ENCODE measurements at places on chromosomes 4 and X.

DNA sequence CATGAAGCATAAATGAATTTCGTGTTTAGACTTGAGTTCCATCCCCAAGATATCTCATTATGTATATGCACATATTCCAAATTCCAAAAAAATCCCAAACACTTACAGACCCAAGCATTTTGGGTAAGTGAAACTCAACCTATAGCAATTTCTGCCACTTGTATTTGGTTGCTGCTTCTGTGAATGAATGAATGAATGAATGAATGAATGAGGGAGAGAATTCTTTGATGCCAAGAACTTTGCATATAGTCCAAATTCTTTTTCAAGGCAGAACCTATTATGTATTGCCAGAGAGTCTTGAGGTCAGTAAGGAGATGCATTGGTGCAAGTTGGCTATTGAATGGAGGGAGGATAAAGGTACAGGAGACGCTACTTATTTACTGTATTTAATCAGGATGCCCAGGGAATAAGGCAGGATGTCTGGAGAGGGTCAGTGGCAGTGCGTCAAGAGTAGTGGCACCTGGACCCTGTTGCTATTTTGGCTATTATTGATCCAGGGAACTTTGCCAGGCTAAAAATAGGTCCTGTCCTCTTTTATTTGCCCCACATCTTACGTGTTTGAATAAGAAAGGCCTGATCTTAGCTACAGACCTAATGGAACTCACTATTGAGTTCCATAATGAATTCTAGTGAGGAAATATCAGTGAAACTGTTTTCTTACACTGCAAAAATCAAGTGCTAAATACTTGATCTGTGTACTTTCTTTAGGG lies 33.9 kb downstream of the ANAPC4 start:
- no peak for DNase-seq

DNA sequence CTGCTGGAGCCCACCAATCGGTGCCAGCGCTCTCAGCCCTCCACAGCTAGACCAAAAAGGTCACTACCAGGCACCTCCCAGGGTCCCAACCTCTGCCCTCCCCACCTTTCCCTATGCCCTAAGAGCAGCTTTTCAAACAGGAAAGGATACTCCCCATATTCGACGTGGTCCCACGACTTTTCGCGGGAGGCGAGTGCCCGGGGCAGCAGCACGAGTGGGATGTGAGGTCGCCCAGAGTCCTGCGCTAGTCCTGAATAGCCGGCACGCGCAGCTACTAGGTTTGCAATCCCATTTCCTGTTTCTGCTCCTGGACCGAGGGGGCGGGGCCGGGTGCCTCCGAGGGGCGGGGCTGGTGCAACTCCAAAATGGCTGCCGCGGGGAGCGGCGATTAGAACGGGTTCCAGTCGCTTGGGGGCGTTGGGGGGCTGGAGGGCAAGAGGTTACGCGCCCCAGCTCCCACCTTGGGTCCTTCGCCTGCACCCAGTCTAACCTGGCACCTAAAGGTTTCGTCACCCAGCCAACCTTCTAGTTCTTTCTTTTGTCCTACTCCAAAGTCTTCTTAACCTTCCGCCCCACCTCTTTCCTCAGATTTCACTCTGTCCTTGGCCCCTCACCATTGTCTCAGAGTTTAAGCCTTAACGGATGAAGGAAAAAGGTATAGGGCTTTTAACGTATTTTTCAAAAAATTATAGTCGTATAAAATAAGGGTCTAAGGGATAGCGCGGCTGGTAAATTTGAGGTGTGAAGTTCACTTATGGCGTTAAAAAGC lies 85.0 kb upstream of the TENT5D start:
- DNase-seq, result no peak

DNA sequence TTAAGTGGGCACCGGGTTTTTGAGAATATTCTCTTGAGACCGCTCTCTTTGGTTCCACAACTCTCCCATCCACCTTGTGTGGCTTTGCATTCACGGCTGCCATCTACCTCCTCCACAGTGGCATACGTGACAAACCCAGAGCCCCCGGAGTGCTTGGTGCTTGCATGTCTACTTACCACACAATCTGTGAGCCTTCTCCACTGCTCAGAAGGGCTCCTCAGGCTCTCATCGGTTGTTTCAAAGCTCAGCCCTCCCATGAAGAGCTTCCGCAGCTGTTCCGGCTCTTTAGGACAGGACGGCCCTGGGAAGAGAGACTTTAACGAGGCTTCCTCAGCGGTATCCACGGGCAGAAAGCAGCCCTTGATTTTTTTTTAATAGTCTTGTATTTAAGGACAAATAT lies 167.6 kb upstream of the ANK2 start:
- no peak for DNase-seq

- DNase-seq, result no peak
These were observed 195.5 kb downstream of the PTTG2 start for GRCh38 chr4:38155589-38156294.

- DNase-seq, result no peak
These were observed 9.0 kb downstream of the RNF150 start for GRCh38 chr4:141124224-141124623.

- no peak for DNase-seq
These were observed 9.8 kb downstream of the MAGED2 start for GRCh38 chrX:54817220-54817820.

DNA sequence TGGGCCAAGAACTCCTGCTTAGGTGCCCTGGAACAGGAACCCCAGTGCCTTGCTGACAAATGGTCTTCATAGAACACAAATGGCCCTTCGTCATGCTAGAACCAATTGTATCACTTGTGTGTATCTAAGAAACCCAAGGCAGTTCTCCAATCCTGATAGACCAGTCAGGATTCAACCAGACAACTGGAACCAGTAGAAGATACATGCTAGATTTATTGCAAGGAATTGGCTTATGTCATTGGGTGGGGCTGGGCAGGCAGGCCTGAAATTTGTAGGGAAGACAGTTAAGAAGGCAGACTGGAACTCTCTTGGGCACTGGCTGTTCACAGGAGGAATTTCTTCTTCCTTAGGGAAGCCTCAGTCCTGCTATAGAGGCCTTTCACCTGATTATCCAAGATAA lies 17.0 kb upstream of the TBL1X start:
- no peak for DNase-seq

DNA sequence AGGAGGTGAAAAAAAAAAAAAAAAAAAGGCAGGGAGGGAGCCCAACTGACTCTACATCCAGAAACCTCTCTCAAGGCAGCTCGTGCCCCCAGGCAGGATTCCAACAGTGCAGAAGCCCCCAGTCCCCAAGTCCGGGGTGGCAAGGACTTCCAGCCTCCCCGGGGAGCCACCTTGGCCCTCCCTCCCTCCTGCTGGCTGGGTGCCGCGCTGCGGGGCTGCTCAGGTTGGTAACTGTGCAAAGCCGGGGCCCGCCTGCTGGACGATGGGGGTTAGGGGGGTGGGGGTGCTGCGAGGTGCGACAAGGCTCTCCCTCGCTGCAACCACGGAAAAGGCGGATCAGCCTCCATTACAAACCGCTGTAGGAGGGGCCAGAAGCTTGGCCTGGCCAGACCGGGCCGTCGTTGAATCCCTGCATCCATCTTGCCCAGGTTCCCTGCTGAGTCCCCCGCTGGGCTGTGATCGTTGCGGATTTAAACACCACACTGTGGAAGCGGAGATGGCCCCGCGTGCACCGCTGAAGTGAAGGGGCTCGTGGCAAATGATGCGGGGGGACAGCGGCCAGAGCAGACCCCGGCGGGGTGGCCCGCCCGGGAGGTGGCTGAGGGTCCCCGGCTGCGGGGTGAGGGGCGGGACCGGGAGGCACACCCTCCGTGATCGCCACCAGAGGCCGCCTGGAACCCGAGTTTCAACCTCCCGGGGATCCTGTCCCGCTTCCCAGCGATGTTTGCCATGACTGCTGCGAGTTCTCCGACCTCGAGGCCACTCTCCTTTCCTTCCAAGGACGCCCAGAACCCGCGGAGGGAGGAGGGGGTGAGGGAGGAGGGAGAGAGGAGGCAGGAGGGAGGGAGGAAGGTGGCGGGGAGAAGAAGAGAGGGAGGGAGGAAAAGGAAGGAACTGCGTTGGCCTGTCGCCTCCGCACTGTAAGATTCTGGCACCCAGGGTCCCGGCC lies 58.0 kb upstream of the DDX3X start:
- DNase-seq, result no peak
